SW 1271 (cell line): ENCODE measurements at places on chromosomes 7 and 10.
A peak's percentile ranks its signal among the peaks of the same experiment; 100 is the strongest.

GRCh38 chr7:43659549-43659896, 69.8 kb downstream of the COA1 start:
- DNase-seq, result no peak

- DNase-seq, result no peak
Measured at GRCh38 chr7:100053215-100053614, 3.6 kb downstream of the ZSCAN21 start.

GRCh38 chr7:9181356-9181755, 747.9 kb downstream of the NXPH1 start:
- no peak for DNase-seq

GRCh38 chr7:47266799-47267198, 315.1 kb downstream of the TNS3 start:
- DNase-seq, result no peak

DNA sequence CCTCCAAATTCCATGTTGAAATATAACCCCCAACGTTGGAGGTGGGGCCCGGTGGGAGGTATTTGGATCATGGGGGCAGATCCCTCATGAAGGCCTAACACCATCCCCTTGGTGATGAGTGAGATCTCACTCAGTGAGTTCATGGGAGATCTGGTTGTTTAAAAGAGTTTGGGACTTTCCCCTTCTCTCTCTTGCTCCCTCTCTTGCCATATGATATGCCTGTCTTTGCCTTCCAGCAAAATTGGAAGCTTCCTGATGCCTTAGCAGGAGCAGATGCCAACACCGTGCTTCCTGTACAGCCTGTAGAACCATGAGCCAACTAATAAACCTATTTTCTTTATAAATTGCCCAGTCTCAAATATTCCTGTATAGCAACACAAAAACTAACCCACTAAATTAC, 55.7 kb upstream of the CDK1 start:
- no peak for DNase-seq

GRCh38 chr10:109931163-109931562, 7.9 kb upstream of the XPNPEP1 start:
- no peak for DNase-seq

GRCh38 chr7:94509887-94510581, 425 bp downstream of the CASD1 start:
- DNase-seq, result no peak

DNA sequence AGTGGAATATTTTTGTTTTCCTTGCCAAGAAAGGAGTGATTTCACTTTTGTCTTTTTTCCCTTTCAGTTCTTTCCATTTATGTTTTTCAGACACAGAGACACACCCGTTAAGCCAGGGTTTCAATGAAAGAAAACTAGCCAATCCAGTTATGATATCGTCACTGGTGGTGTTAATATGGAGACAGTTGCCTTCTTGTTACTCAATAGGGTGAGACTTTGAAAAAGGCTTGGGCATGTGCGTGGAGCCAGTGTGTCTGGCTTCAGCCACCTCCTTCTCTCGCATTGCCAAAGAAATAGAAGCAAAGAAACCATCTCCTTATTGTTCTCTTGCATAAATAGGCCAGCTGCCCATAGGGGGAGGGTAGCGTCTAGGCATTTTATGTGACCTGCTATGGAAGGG, 84.1 kb upstream of the DLX6 start:
- DNase-seq, result no peak

DNA sequence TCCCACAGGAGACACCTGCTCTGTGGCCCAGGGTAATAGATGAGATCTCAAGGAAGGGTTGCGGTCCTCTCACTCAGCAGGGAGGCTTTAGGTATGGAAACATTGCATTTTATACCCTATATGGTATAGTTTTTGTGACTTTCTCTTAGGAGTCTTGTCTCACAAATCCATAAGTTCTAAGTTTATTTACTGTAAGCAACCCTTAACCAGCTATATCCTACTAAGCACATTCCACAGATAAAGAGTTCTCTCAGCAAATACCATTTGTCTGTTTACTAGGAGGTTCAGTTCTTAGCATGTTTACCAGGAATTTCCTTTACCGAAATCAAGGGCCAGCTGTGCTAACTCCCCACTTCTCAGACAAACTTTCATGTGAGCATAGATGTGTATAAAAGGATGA, 66.9 kb downstream of the ANLN start:
- DNase-seq, result peak; percentile 22

GRCh38 chr7:113582471-113582870, 336.3 kb downstream of the PPP1R3A start:
- no peak for DNase-seq

GRCh38 chr10:80598084-80598798, 60.5 kb downstream of the SH2D4B start:
- DNase-seq, result no peak

DNA sequence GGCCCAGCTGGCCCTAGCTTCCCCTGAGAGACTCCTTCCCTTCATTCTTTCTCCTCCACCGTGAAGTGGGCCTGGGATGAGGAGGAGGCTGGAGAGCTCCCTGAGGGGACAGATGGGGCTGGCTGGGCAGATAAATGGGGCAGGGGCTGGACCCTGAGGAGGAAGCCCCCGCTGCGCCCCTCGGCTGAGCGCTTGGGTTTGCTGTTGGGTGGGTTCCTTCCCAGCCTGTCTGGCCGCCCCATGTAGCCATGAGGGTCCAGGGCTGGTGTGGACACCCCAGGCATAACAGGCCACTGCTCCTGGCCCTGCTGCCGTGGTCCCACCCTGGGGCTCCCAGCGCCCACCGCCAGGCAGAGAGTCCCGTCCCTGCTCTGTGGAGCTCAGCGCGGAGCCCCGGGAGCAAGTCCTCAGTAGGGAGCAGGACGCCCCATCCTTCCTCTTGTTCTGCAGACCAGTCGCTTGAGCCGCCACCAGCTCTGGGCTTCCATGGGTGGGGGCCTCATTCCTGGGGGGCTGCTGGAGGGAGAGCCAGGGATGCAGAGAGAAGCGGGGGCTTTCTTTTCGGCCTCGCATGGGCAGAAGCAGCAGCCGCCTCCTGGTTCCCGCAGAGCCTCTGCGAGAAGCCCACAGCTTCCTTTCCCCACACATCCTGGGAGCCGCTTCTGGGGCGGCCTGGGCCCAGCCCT, 266.4 kb upstream of the TCERG1L start:
- no peak for DNase-seq

DNA sequence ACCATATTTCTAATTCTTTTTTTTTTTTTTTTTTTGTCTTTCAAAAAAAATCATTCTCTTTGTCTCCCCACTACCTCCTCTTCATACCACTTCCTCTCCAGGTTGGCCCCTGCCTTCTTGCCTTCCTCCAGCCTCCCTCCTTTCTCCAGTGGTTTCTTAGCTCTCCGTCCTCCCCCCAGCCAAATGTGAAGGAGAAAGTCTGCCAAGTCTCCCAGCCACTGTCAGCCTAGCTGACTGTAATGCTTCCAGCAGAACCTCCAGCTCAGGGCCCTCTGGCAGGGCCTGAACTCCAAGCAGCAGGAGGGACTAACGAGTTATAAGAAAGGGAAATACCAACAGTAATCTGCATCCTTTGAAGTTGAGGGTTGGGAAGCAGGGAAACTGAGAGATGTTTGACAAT, 35.5 kb upstream of the BICC1 start:
- no peak for DNase-seq
